Mesendoderm (in vitro differentiated cells): ENCODE measurements at places on chromosomes 2 and 18.
A peak's percentile ranks its signal among the peaks of the same experiment; 100 is the strongest.

DNA sequence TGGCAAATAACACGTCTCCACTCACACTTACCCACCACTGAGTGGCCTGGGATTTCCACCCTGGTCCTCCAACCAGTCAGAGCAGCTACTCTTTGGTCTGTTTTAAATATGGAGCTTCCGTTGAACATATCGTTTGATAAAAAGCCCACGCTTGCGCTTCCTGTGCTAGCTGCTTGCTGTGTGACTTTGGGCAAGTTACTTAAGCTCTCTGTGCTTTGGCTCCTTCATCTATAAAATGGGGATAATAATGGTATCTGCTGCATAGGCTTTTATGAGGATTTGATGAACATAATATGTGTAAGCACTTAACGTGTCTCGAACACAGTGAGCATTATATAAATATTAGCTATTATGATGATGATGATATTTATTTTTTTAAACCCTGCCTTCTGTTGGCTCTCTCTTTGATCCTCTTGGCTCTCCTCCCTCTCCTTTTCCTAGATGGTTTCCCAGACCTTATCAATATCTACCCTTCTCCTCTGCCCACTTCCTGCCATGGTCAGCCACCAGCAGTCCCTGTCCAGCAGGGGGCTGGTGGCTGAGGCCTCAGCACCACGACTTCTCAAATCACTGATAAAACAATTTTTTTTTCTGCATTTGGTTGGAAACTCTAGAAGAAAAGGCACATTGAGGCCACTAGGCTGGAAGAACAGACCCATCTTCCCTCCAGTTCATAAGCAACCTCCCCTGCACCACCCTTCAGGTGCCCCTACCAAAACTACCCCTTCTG is 191.9 kb downstream of the LOXHD1 start:
- H3K27ac ChIP-seq: no peak overlapping the region
- DNase-seq: peak; percentile 25
- H3K36me3 ChIP-seq: no peaks in the 10 kb centered on the region
- H3K27me3 ChIP-seq: no peaks in the 10 kb centered on the region
- peaks cover 17% of the 10 kb centered on the region for H3K4me1 ChIP-seq

- no peaks in the 10 kb centered on the region for H3K27me3 ChIP-seq
- no peak overlapping the region for H3K27ac ChIP-seq
- no peak for DNase-seq
- H3K4me3 ChIP-seq: no peak overlapping the region
- H3K36me3 ChIP-seq: no peaks in the 10 kb centered on the region
Observed at GRCh38 chr2:81436256-81436655, 1131.7 kb upstream of the LRRTM1 start.

DNA sequence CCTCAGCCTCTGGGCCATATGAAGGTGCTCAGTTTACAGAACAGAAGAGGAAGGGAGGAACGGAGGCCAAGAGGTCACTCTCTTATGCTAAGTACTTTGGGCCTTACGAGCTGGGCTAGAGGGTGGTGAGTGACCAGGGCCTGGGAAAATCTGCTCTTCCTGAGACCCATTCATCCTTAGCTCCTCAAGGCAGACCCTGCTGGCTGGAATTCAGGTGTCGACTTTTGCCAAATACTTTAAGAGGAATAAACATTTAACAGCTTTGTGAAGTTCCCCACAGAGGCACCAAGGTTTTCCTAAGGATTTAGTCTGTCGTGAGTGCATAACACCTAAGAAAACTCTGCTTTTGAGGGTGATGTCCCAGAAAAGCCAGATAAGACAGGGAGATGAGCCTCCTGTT is 129.7 kb upstream of the SIX2 start:
- no peak overlapping the region for H3K4me3 ChIP-seq
- H3K36me3 ChIP-seq: no peaks in the 10 kb centered on the region
- H3K27me3 ChIP-seq: no peaks in the 10 kb centered on the region
- H3K27ac ChIP-seq: no peak overlapping the region
- peak; percentile 57 for DNase-seq
- peaks cover 1% of the 10 kb centered on the region for H3K4me1 ChIP-seq

- no peak for DNase-seq
- H3K36me3 ChIP-seq: no peaks in the 10 kb centered on the region
- H3K4me1 ChIP-seq: no peaks in the 10 kb centered on the region
- no peak overlapping the region for H3K27ac ChIP-seq
- no peaks in the 10 kb centered on the region for H3K27me3 ChIP-seq
Observed at GRCh38 chr18:23737578-23737977, 48.3 kb downstream of the LAMA3 start.

DNA sequence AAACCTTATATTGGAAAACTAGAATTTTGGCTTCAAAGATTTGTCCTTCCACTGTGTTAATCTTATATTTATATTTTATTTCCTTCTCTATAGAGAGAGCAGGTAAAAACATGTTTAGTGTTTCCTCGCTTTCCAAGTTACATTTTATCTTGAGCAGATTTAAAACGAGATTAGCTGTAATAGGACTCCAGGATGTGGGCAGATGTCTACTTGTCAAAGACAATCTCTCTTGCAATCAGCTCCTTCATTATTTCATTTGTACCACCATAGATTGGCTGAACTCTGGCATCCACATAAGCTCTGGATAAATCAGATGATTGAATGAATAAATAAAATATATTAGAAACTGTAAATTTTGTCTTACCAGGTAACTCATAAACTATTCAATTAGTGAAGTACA is 17.5 kb upstream of the KANSL1L start:
- no peak overlapping the region for H3K4me3 ChIP-seq
- no peaks in the 10 kb centered on the region for H3K27me3 ChIP-seq
- no peak overlapping the region for H3K27ac ChIP-seq
- no peaks in the 10 kb centered on the region for H3K36me3 ChIP-seq
- no peaks in the 10 kb centered on the region for H3K4me1 ChIP-seq

DNA sequence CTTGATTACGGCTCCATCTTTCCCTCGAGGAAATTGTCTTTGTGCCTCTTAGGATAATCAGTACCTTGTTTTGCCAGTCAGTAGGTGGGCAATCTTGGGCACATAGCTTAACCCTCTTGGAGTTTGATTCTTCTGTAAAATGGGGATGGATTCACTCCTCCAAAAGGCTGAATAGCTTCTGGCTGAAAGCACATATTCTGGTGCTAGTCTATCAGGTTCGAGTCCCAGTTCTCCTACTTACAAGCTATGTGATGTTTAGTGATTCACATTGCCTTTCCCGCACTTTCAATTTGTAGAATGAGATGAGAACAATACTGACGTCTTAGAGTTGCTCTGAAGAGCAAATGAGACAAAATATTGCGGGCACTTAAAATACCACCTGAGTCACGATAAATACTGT is 43.9 kb downstream of the ATIC start:
- H3K4me3 ChIP-seq: no peak overlapping the region
- H3K4me1 ChIP-seq: no peaks in the 10 kb centered on the region
- no peak for DNase-seq
- H3K36me3 ChIP-seq: peaks cover 2% of the 10 kb centered on the region

GRCh38 chr2:218882866-218883366 is 2.3 kb downstream of the WNT10A start:
- no peaks in the 10 kb centered on the region for H3K36me3 ChIP-seq
- no peak for DNase-seq
- H3K4me1 ChIP-seq: no peaks in the 10 kb centered on the region
- H3K27me3 ChIP-seq: peaks cover 78% of the 10 kb centered on the region
- no peak overlapping the region for H3K4me3 ChIP-seq
